ENCODE measurements at places on chromosomes 3 and 15.

DNA sequence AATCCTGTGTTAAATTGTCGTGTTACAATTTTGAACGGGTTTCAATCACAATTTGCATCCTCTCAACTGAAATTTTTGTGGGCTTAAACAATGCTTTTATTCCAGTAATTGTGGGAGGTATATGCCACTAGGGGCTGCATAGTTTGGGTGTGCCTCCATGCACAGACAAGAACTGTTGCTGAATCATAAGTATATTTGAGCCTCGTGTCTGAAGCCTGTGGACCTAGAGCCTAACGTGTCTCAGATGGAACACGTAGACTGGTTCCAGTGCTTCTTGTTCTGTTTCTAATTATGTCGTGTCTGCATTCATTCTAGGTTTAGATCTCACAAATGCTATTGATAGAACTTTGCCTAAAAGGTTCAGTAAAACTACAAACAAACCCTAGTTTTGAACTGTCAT is 363.4 kb downstream of the RBMS3 start:
- no peak for DNase-seq

DNA sequence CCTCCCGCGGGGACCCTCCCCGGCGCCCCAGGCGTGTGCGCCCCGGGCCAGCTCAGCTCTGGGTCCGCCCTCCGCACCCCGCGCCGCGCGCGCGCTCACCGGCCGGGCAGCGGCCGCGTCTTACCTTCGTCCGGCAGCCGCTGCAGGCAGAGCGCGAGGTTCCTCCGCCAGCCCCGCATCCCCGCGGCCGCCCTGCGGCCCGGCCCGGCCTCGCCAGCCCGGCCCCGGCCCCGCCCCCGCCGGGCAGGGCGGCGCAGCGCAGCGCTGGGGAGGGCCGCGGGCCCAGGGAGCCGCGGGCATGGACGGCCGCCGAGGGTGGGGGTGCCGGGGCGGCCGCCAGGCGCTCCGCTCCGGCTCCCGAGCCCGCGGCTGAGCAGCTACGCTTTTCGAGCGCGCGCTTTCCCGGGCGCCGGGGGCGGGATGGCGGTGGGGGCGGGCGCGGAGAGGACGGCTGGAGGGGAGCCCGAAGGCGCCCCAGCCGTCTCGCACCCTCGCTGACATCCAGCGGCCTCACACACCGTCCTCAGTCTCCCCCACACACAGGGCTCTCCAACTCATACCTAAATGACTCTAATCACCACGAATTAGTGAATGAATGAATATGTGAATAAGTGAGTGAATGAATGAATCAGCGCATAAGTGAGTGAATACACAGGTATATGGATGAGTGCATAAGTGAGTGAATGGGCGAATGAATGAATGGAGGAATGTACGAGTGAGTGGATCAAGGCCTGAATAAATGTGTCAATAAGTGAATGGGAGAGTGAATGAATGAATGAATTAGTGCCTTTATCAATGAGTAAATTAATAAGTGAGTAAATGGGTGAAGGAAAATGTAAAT is 48.5 kb upstream of the CCDC174 start:
- no peak for DNase-seq

DNA sequence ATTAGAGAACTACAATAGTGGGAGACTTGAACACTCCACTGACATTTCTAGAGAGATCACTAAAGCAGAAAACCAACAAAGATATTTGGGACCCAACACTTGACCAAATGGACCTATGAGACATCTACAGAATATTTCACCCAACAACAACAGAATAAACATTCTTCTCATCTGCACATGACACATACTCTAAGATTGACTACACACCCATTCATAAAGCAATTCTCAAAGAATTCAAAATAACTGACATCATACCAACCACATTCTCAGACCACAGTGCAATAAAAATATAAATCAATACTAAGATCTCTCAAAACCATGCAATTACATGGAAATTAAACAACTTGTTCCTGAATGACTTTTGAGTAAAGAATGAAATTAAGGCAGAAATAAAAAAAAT is 473.7 kb downstream of the LPP start:
- DNase-seq, result no peak

- no peak for DNase-seq
These were observed 27.4 kb upstream of the FOXB1 start for GRCh38 chr15:59976480-59977271.

DNA sequence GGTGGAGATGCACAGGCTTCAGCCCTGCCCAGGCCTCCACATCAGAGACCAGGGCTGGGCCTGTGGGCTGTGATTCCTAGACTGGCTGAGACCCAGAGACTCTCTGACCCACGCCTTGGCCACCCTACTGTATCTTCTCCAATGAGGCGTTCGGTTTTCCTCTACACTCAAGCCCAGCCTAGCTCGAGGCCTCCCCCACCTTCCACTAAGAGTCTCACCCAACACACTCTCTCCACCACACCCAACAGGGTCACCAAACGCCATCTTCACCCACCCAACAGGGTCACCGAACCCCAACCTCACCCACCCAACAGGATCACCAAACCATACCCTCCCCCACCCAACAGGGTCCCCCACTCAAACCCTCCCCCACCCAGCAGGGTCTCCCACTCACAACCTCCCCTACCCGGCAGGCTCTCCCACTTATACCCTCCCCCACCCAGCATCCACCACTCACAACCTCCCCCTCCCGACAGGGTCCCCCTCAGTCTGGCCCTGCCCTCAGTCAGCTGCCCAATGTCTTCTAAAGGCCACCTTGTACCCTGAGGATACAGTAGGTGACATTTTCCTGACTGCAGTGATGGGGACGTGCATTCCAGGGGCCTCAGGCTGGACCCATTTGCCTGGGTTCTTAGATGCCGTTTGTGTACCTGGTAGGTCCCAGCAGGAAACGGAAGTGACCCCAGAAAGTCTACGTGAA is 20.4 kb downstream of the CFAP100 start:
- DNase-seq, result no peak

GRCh38 chr3:15326037-15326436 is 6.3 kb downstream of the SH3BP5 start:
- DNase-seq, result no peak

GRCh38 chr3:36678216-36679013 is 85.9 kb downstream of the DCLK3 start:
- peak; percentile 66 for DNase-seq

DNA sequence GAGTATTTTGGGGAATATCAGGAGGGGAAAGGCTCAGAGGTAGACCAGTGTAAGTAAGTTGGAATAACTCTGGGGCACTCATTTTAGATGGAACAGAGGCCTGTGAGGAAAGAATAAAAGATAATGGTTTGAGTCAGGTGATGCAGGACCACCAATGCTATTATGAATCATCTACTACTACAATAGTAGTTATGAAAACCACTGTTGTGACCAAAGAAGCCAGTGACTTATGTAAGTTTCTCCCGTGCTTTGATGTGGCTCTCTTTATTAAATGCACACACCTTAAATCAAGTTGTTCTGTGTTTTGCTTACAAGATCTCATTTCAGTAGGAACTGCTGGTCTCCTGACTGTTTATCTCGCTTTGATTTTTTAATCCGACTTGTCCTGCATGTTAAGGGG is 13.1 kb upstream of the GUCA1C start:
- DNase-seq, result no peak

- DNase-seq, result peak; percentile 52
These were observed 7.3 kb upstream of the ISLR2 start for GRCh38 chr15:74123131-74123429.

GRCh38 chr3:111238885-111239284 is 167.3 kb downstream of the NECTIN3 start:
- DNase-seq, result no peak

GRCh38 chr15:59301527-59301926 is 71.1 kb downstream of the MYO1E start:
- no peak for DNase-seq

GRCh38 chr15:23645371-23646164 is 2.1 kb downstream of the MAGEL2 start:
- no peak for DNase-seq

DNA sequence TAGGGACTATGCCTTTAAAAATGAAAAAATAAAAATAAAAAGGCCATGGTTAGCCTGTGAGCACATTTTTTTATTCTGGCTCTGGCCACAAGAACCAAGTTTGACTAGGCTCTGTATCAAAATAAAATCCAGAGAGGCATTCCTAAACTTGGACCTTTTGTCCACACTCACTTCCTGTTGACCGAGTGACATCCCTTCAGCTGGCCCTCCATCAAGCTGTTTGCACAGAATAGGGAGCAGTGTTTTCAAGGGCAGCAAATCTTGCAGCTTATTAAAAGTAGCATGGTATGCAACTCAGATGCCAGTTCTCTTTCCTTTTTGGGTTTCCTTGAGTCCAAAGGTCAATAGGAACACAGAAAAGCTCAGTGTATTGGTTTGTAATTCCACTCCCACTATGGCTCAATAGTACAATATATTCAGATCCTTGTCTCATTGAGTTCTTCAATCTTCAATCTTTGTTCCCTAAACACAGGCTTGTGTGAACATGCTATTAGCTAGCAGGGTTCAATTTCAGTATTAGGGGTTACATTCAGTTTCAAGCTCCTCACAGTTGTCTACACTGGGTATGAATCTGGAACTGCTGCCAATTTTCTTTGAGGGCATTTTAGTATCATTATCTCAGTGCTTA is 244.5 kb downstream of the RBMS3 start:
- peak; percentile 25 for DNase-seq

- no peak for DNase-seq
These were observed 1150.1 kb downstream of the NAALADL2 start for GRCh38 chr3:176009256-176009655.

- peak; percentile 73 for DNase-seq
These were observed 101.1 kb downstream of the DAPK2 start for GRCh38 chr15:63945007-63945788.

DNA sequence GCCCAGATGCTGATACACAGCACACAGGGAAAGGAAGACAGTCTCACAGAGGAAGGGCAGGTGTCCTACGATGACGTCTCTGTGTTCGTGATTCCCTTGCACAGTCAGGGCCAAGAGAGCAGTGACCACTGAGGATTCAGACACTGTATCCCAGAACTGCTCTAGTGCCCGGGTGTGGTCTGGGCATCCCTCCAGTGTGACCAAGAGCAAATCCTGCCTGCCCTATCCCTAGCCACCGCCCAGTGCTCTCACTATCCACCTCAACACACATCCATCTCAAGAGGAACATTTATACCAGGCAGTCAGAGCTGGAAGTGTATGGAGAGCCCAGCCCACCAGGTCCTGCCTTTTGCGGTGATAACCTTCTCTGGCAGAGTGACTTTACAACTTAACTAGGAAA is 4.1 kb downstream of the PPM1M start:
- DNase-seq, result no peak

- no peak for DNase-seq
These were observed 11.6 kb downstream of the ARL6IP5 start for GRCh38 chr3:69096299-69096698.

DNA sequence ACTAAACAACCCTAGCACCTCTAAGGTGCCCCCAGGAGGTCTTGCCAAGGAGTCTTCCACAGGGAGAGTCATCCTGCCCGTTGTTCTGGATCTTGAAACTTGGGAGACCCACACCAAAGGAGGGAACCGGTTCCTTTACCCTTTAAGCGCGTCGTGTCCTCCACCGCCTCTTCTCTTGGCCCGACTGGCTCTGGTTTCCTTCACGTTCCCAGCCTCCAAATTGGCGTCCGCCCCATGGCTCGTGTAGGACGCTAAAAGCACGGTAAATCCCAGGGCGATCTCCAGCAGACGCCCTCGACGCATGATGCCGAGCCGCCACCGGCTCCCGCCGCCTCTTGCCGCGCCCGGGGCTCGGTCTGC is 1.1 kb downstream of the FBN1 start:
- DNase-seq, result peak; percentile 60

DNA sequence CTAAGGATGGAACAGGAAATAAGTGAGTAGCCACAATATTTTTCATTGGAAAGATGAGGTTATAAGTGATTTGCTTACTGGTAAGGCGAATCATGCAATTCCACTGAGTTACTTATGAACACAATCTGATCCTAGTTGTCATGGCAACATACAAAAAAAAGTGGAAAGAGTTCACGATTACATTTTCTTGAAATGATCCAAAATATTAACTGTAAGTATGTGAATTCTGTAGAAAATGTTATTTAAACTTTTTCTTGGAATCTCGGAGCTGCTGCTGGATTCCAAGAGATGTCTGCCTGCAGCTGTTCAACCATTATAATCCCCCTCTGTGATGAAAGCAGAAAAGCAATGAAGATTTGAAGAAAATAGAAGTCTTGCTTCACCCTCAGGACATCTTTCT is 120.5 kb downstream of the KBTBD8 start:
- DNase-seq, result no peak

- DNase-seq, result no peak
These were observed 7.9 kb upstream of the SCN5A start for GRCh38 chr3:38657369-38657768.

DNA sequence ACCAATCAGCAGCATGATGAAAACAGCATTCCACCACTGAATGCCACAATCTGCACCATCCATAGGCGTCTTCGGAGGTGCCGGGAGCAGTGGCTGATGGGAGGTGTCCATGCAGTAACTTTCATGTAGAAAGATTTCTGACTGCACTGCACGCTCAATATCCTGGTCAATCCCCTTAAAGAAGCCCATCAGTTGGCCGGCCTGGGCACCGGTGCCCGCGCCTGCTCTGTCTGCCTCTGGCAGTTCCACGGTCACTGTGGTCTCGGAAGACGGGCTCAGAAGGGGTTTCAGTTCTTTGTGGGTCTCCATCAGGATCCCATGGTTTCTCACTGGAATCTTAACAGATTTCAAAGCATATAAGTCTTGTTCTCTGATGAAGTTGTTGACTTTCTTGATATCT is 3.9 kb downstream of the LYSMD4 start:
- DNase-seq, result no peak

GRCh38 chr3:97942801-97943546 is 29.3 kb downstream of the RIOX2 start:
- DNase-seq, result no peak

GRCh38 chr3:72175296-72175858 is 390.4 kb upstream of the PROK2 start:
- DNase-seq, result no peak

DNA sequence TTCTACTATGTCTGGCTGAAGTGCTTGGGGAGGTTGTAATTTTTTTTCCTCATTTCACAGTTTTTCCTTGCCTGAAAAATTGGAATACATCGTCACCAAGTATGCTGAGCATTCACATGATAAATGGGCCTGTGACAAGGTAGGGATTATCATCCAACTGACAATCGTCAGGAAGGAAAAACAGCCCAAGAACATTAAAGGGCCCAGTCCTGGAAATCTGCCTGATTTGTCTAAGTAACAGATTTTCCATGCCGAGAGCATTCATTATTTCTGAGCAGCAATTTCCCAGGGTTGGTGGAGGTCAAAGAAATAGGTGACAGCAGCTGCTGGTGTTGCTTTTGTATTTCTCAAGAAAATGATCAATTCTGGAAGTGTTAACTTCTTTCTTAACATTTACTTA is 226.0 kb upstream of the CHRM5 start:
- no peak for DNase-seq

DNA sequence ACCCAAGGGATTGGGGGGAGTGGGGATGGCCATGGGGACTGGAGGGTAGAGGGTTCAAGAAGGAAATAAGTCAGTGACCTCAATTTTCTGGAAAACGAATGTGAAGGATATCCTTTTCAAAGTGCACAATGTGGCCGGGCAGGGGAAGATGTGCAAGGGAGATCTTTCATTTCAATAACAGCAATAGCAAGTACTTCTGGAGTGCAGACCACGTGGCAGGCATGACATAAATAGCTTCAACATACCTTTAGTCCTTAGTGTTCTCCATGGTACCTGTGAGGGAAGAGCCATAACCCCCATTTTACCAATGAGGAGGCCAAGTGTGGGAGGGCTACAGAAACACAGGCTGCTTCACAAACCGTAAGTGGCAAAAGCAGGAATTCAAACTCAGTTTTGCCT is 138.7 kb downstream of the FOXP1 start:
- no peak for DNase-seq

GRCh38 chr3:78430741-78431140 is 1337.1 kb downstream of the ROBO1 start:
- no peak for DNase-seq

GRCh38 chr3:183122257-183122932 is 23.1 kb upstream of the MCCC1 start:
- peak; percentile 69 for DNase-seq

Data from A673 (cell line).